ENCODE measurements at places on chromosomes 7 and 10.
A peak's percentile ranks its signal among the peaks of the same experiment; 100 is the strongest.

DNA sequence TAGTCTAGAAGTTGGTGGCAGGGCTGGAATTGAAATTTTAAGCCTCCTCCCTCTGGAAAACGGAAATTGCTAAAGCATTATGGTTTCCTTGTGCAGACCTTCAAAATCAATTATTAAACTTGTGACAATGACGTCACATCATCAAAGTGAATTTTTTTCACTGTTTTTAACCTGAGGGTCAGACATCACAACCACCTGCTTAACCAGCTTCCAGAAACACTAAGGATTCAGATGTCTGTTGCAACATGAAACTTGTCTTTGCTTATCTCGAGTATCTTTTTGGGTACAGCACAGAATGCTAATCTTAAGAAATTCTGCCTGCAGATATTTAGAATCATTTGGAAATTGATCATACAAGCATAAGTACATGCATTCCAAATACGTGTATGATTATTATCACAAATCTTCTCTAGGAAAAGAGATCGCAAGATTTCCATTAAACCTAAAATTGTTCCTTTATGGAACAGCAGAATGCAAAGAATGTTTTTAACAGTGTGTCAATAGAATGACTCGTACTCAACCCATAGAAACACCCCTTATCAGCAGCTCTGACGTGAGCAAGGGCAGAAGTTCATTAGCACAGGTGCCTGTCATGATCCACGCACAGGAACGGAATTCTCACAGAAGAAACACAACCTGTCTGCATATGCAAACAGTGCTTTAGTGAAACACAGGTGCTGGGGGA, 4.1 kb upstream of the GTPBP4 start:
- DNase-seq = no peak

- DNase-seq = no peak
These were observed 52.9 kb upstream of the NEBL start for GRCh38 chr10:20949967-20950366.

- DNase-seq = peak; percentile 12
These were observed 632.6 kb downstream of the KCNMA1 start for GRCh38 chr10:77004917-77005564.

DNA sequence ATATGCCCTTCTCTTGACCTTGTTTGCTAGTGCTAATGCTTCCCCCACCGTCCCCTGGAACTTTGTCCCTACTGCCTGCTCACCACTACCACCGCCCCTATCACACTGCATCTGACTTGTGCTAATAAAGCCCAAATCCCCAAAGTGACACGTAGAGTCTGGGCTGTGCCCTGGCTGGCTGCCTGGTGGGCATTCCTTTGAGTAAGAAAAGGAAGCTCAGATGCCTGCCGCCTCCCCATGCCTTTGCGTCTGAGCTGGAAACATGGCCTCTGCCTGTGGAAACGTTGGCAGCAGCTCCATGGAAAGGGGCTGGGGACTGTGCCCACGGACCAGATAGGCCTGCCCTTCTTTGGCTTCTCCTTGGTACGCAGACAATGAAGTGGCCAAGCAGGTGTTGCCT, 138.3 kb downstream of the CYP26A1 start:
- DNase-seq = no peak

- no peak for DNase-seq
These were observed 259.9 kb downstream of the PTPRN2 start for GRCh38 chr7:158327571-158328180.

GRCh38 chr10:94049911-94050310, 56.2 kb downstream of the PLCE1 start:
- no peak for DNase-seq

DNA sequence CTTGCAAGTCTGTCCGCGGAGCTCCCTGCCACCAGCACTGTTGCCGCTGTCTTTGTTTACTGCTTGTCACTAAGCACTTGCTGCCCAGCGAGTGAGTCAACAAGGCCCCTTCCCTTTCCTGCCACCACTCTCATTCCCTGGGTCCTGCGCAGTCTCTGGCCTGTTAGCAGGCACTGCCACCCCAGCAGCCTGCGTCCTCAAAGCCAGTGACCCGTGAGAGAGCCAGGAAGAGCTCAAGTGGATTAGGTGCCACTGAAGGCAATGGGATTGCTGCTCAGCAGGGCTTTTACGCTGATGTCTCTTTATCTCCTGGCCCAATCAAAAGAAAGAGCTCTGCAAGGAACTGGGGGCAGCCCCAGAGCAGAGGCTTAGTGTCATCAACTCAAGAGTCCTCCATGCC, at the start of gene FRMPD2:
TSS of gene FRMPD2 (minus strand) at position 61 of the 400 bp plus-strand sequence. CDS start 129 bp downstream, outside the sequence.
- DNase-seq = no peak

- DNase-seq = no peak
These were observed 162.1 kb upstream of the TCERG1L start for GRCh38 chr10:131473645-131474044.

DNA sequence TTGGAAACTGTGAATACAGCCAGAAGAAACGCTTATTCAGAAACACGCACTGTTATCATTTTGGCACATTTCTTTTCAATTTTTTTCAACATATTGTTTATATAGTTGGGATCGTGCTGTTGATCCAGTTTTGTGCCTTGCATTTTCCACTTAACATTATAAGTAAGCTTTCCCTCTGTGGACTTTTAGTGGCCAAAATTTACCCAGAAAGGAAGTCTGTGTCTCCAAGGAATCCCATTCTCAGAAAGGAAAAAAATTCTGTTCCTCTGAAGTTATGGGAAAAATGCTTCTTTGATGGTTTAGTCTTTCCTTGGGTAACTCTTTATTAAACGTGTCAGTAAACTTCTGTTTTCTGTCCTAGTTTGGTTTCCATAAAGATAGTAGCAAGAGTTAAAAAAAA, 280.0 kb downstream of the REEP3 start:
- no peak for DNase-seq

- DNase-seq = no peak
These were observed 10.2 kb downstream of the CYP26A1 start for GRCh38 chr10:93083743-93084539.

DNA sequence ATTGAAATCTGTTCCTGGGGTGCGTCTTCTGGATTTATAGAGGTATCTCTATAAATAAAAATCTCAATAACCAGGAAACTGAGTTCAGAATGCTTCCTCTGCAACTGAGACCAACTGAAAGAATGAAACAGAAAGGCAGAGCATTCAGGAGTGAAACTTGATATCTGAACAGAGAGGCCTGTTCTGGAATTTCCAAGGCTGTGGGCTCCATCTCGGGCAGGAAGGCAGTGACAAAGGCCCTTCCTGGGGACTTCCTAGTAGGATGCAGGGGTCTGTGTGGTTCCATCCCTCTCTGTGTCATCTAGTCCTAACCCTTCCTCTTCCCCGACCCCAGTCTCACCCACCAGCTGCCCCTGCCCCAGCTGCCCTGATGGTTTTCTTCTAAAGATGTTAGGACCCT, 52.0 kb downstream of the JCAD start:
- DNase-seq = no peak

- no peak for DNase-seq
These were observed 153.6 kb downstream of the CELF2 start for GRCh38 chr10:11170993-11171851.

- DNase-seq = no peak
These were observed 197.1 kb downstream of the DOCK4 start for GRCh38 chr7:112009081-112009480.

GRCh38 chr10:12712293-12712983, 289.1 kb downstream of the CCDC3 start:
- no peak for DNase-seq

- DNase-seq = no peak
These were observed 78.1 kb downstream of the USP6NL start for GRCh38 chr10:11533328-11533781.

DNA sequence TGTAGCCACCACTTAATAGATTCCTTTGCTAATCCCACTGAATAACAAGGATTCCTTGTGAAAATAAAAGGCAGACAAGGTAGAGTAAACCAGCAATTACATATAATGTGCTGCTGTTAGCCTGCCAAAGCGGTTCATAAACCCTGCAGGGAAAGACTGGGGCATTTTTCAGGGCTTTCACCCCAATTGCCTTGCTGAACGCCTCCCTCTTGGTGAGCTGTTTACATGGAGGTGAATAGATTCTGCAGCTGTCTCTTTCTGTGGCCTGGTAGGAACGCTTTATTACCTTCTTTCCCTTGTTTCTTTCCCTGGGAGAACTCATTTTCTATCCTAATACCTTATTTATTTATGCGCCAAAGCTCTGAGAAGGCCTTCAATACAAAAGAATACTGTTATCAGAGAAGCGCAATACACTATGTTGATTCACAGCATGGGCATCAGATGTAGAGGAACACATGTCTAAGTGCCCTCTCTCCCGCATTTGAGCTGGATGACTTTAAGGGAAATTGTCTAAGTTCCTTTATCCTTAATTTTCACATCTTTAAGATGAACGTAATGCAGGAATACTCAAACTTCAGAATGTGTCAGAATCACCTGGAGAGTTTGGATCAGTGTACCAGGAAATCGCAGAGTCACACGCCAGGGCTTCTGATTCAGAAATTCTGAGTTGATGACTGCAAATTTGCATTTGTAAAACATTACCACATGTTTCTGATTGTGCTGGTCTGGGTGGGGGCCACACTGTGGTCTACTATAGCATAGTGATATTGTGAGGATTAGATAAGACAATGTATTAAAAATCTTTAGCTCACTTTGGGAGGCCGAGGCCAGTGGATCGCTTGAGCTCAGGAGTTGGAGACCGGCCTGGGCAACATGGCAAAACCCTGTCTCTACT, 1203.8 kb downstream of the SORCS3 start:
- no peak for DNase-seq

DNA sequence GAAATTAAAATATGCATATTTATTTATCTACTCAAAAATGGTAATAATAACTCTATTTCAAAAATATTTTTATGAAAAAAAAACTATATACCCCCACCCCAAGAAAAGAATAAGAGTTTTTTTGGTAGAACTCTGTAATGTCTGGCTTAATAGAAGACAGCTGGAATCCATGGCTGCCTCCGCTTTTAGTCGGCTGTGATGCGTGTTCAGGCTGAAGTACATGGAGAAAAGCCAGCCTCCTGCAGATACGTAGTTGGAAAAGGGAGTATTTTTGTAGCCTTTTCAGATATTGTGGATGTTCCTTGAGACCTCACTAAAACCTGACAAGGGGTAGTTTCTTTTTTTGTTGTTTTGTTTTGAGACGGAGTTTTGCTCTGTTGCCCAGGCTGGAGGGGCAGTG, 10.0 kb downstream of the FOXK1 start:
- DNase-seq = no peak

GRCh38 chr10:46035923-46036849, 5.8 kb upstream of the NCOA4 start:
- DNase-seq = no peak

GRCh38 chr7:133703547-133703946, 423.6 kb upstream of the LRGUK start:
- no peak for DNase-seq

GRCh38 chr10:118543714-118544400, 51.6 kb downstream of the PRLHR start:
- DNase-seq = peak; percentile 55

- no peak for DNase-seq
These were observed 83.9 kb downstream of the TCF7L2 start for GRCh38 chr10:113033991-113034390.

DNA sequence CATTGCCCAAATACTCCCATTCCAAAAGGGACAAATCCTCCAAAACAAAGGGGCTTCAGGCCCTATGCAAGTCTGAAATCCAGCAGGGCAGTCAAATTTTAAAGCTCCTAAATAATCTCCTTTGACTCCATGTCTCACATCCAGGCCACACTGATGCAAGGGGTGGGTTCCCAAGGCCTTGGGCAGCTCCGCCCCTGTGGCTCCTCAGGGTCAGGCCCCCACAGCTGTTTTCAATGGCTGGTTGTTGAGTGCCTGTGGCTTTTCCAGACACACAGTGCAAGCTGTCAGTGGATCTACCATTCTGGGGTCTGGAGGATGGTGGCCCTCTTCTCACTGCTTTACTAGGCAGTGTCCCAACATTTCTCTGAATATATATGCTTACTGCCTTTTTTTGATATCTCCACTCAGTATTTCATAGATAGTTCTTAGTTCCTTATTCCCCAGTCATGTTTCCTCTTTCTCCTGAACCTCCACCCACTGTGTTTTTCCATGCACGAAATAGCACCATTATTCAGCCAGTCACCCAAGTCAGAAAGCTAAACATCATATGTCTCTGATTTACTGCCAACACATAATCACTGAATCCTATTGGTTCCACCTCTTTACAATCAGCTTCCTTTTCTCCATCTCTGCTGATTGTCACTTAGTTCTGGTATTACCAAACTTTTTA, 172.6 kb upstream of the CACNA2D1 start:
- DNase-seq = no peak

DNA sequence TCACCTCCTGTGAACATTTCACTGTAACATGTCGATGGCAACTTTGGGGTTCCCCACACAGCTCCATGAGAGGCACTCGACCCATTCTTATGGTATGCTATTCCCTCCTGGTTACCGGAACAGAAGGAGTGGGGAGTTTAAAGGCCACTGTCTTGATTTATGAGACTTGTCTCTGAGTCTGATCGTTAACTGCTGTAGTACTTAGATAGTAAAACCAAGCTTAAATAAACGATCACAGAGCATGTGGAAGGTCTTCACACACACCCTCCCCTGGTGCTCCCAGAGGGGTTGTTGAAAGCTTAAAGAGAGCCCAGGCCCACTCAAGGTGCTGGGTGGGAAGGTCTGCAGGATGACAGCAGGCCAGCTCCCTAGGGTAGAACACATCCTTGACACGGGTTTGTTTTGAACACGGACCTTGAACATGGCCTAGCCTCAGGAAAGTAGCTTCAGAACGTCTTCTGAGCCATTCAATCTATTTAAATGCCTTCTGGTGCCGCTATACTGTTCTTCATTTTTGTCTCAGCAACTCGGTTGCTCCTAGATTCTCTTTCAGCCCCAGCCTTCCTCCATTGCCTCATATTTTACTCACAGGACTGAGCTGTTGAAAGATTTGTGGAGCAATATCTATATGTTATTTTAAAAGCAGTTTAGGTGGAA, 335.3 kb downstream of the FGFR2 start:
- no peak for DNase-seq

DNA sequence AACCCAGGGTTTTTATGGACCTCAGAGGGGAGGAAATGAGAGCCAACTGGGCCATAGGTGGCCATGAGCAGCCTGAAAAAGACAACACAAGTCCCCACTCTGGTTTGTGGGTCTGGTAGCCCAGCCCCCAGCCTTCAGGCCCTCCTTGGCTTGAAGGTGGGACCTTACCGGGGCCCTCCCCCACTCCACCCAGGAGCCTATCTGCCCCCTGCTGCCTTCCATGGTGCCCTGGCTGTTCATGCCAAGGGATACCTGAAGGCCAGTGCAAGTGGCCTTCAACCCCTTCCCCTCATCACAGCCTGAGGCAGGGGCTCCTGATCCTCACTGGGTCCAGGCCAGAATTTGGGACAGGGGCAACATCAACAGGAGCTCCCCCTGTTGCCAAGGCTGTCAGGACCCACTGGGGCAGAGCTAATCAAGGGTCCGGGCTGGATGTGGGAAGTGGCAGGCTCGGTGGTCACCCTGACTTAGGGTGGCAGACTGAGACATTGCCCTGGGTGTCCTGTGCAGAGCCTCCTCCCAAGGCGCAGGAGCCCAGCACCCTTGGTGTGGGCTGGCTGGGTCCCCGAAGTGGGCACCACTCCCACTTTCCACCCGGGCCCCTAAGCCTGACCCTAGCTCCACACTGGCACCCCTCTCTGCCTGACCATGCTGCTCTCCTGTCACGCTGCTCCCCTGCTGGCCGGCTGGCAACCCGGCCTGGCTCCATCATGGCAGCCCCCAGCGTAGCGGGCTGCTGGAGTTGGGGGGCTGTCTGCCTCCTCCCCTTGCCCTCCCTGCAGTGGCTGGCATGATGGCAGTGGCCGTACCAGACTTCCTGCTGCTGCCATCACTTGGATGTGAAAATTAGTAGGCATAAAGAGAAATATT, 6.4 kb downstream of the WDFY4 start:
- no peak for DNase-seq

- DNase-seq = no peak
These were observed 187.9 kb downstream of the PCDH15 start for GRCh38 chr10:54613162-54613561.

- no peak for DNase-seq
These were observed 1.2 kb downstream of the PIP4K2A start for GRCh38 chr10:22712956-22713852.
